ENCODE measurements at places on chromosomes 7 and 10.

GRCh38 chr7:101241443-101242349 is 3.2 kb downstream of the FIS1 start:
- no peak for DNase-seq

- DNase-seq = no peak
These were observed 59.6 kb downstream of the VOPP1 start for GRCh38 chr7:55512635-55513191.

DNA sequence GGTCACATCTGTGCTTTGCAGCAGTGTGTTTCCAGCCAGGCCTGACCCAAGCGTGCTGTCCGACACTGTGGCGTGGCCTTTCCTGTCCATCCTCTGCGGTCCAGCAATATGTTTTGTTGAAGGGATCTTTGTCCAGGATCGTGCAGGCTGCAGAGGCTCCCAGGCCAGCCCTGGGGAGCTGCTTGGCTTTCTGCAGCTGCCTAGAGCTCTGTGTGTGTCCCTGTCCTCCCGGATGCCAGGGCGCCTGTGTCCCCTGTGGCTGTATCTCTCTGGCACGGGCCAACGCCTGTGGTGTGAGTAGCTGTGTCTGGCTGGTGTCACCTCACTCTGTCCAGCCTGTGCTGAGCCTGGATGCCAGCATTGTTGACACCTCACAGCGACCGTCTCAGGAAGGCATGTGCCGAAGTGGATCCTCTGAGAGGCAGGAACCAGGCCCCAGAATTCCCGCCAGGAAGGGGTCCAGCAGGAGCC is 94.5 kb downstream of the INPP5A start:
- DNase-seq = no peak

- DNase-seq = no peak
These were observed 132.9 kb downstream of the FZD1 start for GRCh38 chr7:91397096-91397495.

GRCh38 chr7:1314908-1315450 is 82.3 kb downstream of the UNCX start:
- no peak for DNase-seq
